ENCODE measurements at places on chromosomes 2 and 18.

DNA sequence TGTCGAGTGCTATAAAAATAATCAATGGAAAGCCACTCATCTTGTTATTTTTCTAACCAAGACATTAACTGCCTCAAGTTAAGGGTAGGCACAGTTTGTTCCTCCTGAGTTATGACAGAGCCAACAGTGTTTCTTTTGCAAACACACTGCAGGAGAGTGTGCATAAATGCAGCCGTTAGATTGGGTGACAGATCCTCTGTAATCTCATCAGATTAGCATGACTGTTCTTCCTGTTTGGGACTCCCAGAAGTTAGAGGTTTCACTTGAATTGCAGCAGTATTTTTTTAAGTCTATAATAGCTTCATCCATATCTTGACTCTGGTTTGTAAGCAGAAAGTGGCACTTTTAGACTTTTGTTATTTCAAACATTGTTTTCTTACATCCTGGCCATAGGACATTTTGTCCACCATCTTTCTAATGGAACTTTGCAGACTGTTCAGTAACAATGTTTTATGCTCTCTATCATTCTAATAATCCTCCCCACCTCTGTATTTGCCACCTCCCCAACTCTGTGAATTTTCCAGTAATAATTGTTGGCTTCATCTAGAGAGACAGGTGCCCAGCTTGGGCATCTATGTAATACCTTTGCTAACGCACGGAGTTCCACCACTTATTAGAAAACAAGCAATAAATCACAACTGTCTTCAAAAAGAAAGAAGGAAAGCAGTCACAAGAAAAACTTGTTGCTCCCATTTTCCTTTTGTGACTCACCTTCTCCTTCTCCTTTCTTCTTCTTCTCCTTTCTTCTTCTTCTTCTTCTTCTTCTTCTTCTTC, 560.0 kb downstream of the ADCYAP1 start:
- DNase-seq = no peak

- DNase-seq = no peak
Observed at GRCh38 chr18:5521000-5521399, 22.8 kb downstream of the EPB41L3 start.

GRCh38 chr2:189854940-189855339, 70.7 kb downstream of the PMS1 start:
- DNase-seq = peak; percentile 36

DNA sequence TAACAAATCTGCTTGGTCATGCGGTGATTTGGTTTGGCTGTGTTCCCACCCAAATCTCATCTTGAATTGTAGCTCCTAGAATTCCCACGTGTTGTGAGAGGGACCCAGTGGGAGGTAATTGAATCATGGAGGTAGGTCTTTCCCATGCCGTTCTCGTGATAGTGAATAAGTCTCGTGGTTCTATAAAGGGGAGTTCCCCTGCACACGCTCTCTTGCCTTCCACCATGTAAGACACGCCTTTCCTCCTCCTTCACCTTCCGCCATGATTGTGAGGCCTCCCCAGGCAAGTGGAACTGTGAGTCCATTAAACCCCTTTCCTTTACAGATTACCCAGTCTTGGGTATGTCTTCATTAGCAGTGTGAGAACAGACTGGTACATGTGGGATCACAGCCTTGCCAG, 36.7 kb downstream of the TRABD2A start:
- no peak for DNase-seq

- DNase-seq = no peak
Observed at GRCh38 chr18:72849671-72850070, 18.1 kb downstream of the NETO1 start.

DNA sequence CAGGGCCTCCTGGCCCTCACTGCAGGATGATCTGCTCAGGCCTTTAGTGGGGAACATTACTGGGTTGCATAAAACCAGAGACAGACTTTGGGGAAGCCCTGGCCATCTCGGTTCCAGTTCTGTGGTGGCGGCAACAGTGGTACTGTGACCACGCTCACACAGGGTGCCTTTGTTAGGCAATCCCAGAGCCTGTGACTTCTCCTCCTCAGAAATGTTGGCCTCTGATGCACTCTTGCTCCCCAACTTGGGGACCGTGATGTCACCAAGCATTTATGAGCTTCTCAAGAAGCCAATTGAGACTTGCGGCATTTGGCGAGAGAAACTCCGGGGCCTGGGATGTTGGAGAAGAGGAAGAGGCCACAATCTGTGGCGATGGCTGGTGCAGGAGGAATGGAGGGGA, 80.9 kb upstream of the PKDCC start:
- no peak for DNase-seq

DNA sequence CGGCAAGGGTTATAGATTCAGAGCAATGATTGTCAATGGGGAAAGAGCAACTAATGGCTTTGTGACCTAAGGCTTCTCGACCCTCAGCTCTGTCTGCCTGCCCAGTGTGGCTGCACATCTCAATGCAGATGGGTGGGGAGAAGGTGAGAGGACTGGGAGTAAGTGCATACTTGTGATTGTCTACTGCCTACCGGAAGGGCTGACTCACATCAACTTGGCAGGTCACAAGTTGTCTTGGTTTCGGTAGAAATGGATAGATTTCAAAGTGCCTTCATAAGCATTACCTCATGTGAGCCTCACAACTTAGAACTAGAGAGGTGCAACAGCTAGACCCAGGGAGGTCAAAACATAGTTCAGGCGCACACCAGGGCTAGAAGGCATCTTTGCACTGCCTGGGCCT, 29.4 kb downstream of the STAT1 start:
- peak; percentile 93 for DNase-seq

DNA sequence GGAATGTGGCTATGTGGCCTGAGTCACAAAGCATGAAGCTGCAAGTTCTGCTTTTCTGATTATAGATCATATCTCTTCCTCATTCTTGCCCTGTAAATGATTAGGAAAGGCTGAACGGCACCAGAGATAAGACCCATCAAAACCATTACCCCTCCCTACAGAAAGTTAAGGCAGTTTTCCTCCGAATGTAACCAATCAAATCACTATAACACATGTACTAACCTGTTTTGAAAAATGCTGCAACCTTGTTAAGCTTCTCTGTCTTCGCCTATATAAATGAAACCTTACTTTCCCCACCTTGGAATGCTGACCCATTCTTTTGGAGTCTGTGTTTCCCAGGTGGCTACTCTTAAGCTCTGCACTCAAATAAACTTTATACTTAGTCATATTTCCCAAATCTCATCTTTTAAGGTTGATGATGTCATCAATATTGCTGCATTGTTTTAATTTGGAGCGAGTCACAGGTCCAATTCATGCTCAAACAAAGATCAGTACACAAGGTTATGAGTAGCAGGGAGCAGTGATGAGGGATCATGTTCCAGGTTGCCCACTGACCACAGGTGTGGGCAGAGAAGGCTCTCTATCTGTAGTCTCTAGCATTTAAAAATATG, 662.3 kb downstream of the IRS1 start:
- peak; percentile 29 for DNase-seq

- DNase-seq = no peak
Observed at GRCh38 chr2:95301876-95302641, 4.9 kb downstream of the KCNIP3 start.

DNA sequence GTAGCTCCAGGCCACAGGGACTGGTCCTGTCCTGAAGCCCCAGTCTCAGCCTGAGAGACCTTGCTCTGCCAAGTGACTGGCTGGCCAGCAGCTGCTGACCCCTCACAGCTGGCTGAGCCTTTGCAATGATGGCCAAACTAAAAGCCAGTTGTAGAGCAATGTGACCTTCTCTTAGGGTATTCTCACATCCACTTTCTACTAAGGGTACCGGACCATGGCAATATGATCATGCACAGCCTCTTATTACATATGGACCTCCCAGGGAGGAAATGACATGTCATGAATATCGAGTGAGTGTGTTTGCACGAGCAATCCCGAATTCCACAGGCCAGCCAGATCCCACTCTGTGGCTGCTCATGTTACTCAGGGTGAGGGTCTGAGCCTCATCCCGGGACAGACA, 213.9 kb downstream of the VAPA start:
- DNase-seq = no peak

- DNase-seq = peak; percentile 84
Observed at GRCh38 chr18:21315741-21316197, 73.7 kb downstream of the GREB1L start.

DNA sequence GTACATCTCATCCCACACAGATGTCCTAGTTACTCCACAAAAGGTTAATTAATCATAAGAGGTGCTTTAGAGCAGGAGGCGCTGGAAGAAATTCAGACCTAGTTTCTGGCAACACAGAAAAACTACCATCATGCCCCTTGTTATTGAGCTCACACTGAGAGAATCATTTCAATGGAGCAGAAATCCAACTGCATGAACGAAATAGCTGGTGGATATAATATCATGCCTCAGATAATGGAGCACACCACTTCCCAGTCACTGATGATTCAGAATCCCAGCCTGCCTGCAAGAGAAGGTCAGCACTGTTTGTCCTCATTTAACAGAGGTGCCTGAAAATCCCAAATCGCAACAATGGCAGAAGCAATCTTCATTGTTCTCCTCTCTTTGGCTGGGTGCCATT, 125.8 kb upstream of the CREB1 start:
- peak; percentile 74 for DNase-seq

DNA sequence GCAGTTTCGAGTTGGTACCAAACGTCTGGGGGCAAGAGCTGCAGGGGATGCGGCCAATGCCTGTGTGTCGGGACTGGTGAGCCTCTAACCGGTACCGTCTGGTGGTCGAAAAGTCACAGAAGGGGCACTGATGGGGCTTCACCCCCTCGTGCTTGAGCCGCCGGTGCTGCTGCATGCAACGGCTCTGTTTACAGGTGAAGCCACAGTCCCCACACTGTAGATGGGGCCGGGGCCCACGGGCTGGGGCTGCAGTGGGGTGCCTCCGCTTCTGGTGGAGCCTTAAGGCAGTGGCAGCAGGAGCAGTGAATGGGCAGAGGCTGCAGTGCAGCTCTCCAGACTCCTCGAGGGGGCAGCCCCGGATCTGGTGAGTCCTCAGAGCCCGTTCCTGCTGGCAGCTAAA, 16.6 kb downstream of the ZNF142 start:
- DNase-seq = no peak

DNA sequence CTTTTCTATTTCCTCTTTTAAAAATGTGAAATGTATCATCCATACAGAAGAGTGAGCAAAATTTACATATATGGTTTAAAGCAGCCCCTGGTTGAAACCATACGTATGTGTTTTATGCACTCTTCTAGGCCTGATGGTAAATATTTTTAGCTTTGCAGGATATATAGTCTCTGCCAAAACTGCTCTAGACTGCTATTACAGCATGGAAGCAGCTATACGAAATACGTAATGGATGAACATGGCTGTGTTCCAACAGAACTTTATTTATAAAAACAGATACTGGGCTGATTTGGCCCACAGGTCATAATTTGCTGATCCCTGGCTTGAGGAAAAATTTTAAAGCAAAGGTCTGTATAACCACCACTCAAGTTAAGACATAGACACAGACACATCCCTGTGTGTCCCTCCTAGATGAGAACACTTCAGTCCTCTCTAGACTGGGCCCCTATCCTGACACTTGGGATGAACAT, 42.5 kb upstream of the ATP8B1 start:
- DNase-seq = no peak

DNA sequence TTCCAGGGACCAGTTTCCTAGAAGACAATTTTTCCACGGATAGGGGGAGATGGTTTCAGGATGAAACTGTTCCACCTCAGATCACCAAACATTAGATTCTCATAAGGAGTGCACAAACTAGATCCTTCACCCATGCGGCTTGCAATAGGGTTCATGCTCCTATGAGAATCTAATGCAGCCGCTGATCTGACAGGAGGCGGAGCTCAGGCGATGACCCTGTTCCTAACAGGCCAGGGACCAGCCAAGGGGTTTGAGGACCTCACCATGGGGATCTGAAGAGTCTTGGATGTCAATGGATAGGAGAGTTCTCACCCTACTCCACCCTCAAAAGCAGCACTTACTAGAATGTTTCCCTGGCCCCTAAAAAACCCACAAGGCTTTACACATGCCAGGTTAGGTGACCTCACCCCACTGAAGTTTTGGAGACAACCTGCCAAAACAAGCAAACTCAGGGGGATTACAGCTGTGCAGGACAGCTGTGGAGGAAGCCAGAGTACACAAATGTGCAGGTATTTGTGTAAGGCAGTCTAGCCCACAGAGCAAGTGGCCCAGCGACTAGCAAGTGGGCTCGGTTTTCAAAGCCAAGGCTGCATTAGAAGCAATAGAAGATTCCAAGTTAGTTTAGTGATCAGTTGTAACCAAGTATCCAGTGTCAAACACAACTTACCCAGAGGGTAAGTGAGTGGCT, 3.9 kb downstream of the EVA1A start:
- DNase-seq = peak; percentile 35

DNA sequence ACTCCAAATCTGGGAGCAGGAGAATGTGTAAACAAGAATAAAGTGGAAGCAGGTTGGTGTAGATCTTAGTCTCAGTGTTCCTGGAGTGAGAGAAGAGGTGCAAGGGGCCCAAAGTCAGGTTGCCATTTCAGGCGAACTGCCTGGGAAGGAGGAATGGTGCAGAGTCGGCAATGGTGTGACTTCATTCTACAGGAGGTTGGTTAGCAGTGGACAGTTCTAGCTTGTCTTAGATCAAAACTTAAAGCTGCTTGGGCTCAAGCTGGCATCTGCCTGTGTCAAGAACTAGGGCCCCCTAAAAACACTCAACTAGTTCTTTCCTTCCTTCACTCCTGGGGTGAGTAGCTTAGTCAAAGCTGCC, 3.5 kb downstream of the STK16 start:
- DNase-seq = no peak

- peak; percentile 64 for DNase-seq
Observed at GRCh38 chr2:218008060-218009040, 5.6 kb upstream of the TNS1 start.

GRCh38 chr18:78108554-78108953, 858.9 kb downstream of the GALR1 start:
- no peak for DNase-seq

DNA sequence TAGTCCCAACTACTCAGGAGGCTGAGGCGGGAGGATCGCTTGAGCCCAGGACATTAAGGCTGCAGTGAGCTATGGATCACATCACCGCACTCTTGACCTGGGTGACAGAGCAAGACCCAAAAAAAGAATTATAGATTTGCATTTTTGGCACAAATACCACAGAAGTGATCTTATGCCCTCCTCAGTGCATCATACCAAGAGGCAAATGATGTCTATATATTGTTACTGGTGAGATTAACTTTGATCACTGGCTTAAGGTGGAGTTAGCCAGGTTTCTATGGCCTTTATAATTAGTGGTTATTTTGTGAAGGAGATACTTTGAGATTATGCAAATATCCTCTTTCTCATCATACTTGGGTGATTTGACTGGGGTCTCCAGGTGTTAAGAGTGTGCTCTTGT, 22.1 kb upstream of the CATIP start:
- no peak for DNase-seq

GRCh38 chr18:67410075-67411070, 106.1 kb downstream of the DSEL start:
- peak; percentile 71 for DNase-seq

GRCh38 chr2:75820693-75821092, 110.0 kb upstream of the GCFC2 start:
- no peak for DNase-seq

Measured in astrocyte (in vitro differentiated cells and primary cell).